ENCODE measurements at places on chromosomes 16 and 17. TPM values are rescaled to one million over a fixed set of nuclear protein-coding genes. Genes with fewer than 3 reads are reported as not detected.
A peak's percentile ranks its signal among the peaks of the same experiment; 100 is the strongest.

The SOX9 gene
- total RNA-seq, result 4.4 TPM

DNA sequence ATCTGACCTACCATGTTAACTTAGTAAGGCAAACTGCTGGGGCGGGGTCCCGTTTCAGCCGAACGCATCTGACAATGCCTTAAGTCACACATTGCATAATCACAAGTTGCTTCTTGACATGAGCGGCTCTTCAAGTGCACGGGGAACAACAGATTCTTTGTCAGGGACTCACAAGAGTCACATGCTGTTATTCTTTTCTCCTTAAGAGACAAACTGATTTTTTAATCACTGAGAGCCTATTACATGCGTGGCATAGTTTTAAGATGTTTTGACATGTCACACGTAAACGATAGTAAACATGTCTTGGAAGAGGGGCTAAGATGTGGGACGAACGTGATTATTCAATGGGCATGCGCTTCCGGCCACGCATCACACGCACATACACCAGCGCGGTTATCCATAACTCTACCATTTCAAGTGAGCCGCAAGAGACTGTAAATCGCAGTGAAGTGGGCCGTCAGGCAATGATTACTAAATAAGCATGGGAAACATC, 63.4 kb downstream of the ADCY9 start:
- H3K36me3 ChIP-seq, result no peaks in the 10 kb centered on the region
- H3K27ac ChIP-seq, result no peak overlapping the region
- peaks cover 9% of the 10 kb centered on the region for H3K4me1 ChIP-seq
- H3K27me3 ChIP-seq, result no peaks in the 10 kb centered on the region
- no peak overlapping the region for H3K4me3 ChIP-seq
- no peak for DNase-seq

GRCh38 chr16:85752511-85753420, 1.9 kb upstream of the C16orf74 start:
- no peak overlapping the region for H3K27ac ChIP-seq
- H3K36me3 ChIP-seq, result no peaks in the 10 kb centered on the region
- peaks cover 27% of the 10 kb centered on the region for H3K27me3 ChIP-seq
- peaks cover 34% of the 10 kb centered on the region for H3K4me1 ChIP-seq

DNA sequence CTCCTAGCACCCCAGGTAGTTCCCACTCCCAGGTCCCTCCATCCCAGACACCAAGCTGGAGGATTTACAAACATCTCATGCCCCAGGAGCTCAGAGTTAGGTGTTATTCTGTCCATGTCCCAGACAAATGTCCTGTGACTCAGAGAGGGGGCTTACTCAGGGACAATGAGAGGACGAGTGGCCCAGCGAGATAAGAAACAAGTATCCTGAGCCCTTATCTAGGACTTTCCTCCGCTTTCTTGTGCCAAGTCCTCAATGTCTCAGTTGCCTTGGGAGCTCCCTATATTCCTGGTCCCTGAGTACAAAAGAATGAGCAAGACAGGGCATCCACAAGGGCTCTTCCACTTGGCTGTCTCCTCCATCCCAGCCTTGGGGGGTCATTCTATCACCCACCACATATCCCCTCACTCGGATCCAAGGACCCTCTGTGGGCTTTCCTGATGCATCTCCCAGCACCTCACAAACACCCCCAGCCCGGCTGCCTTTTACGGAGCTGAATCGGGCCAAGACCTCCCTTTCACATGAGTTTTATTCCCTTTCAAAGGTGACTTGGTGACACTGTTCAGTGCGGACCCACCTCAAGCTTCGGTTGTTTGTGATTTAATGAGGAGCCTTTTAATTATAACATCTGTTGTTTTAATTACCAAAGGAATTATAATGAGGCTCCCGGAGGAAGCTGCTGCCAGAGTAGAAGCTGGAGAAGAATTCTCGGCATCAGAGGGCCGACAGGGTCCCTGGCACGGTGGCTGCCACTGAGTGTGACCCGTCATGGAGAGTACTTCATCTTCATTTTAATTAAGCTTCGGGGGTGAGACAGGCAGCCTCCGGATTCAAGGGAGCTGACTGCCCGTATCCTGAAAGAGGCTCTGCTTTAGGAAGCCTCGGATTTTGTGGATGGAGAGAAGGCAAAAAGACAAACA, 121.5 kb downstream of the WSCD1 start:
- no peaks in the 10 kb centered on the region for H3K4me1 ChIP-seq
- H3K27me3 ChIP-seq, result no peaks in the 10 kb centered on the region
- DNase-seq, result no peak
- no peaks in the 10 kb centered on the region for H3K36me3 ChIP-seq
- H3K27ac ChIP-seq, result no peak overlapping the region

The PDILT gene
- total RNA-seq, result not detected

- H3K27ac ChIP-seq, result no peak overlapping the region
- H3K27me3 ChIP-seq, result peaks cover 38% of the 10 kb centered on the region
- DNase-seq, result no peak
- peaks cover 7% of the 10 kb centered on the region for H3K4me1 ChIP-seq
- no peak overlapping the region for H3K4me3 ChIP-seq
- no peaks in the 10 kb centered on the region for H3K36me3 ChIP-seq
Measured at GRCh38 chr17:79849953-79850352, 10.7 kb upstream of the CBX4 start.

The FOXN1 gene
- total RNA-seq, result not detected

The PSME3 gene
- total RNA-seq, result 178 TPM

DNA sequence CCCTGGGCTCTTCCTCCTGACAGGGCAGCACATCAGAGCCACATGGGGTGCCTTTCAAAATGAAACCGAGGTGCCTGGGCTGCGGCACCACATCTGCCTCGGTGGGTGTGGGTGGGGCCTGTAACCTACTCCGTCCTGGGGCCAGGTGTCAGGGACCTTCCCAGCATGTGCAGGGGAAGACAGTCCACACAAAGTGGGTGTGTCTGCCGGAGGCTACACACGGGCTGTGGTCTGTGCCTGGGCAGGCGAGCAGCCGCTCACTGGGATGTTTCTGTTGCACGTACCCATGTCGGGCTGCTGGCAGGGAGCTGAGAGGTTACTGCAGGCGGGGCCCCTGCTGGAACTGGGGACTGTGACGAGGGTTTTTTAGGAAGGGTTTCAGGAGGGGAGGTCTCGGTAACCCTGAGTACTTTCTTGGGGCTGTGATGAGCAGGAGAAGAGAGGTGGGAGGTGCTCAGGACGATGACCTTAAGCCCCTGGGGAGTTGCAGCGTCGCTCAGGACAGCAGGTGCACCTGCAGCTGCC, 351.2 kb downstream of the SEC14L1 start:
- no peak overlapping the region for H3K4me3 ChIP-seq
- H3K4me1 ChIP-seq, result no peaks in the 10 kb centered on the region
- H3K27me3 ChIP-seq, result no peaks in the 10 kb centered on the region
- no peaks in the 10 kb centered on the region for H3K36me3 ChIP-seq
- no peak overlapping the region for H3K27ac ChIP-seq

The KRT31 gene
- total RNA-seq, result not detected

- no peaks in the 10 kb centered on the region for H3K27me3 ChIP-seq
- H3K4me3 ChIP-seq, result no peak overlapping the region
- H3K27ac ChIP-seq, result 0 out of 2 replicates have a peak overlapping the region, but pooled peaks have one; percentile 55
- H3K36me3 ChIP-seq, result no peaks in the 10 kb centered on the region
- DNase-seq, result no peak
Measured at GRCh38 chr17:37054894-37055293, 106.1 kb downstream of the AATF start.

- no peak overlapping the region for H3K4me3 ChIP-seq
- DNase-seq, result no peak
- H3K4me1 ChIP-seq, result no peaks in the 10 kb centered on the region
- no peaks in the 10 kb centered on the region for H3K27me3 ChIP-seq
Measured at GRCh38 chr16:17520561-17520960, 49.8 kb upstream of the XYLT1 start.

GRCh38 chr17:76121932-76122430, 18.4 kb upstream of the EXOC7 start:
- no peaks in the 10 kb centered on the region for H3K36me3 ChIP-seq
- peak; percentile 72 for DNase-seq
- peak overlapping the region; percentile 53 for H3K4me3 ChIP-seq

GRCh38 chr17:50316016-50316587, 29.8 kb upstream of the XYLT2 start:
- no peaks in the 10 kb centered on the region for H3K27me3 ChIP-seq
- H3K4me3 ChIP-seq, result no peak overlapping the region
- peaks cover 15% of the 10 kb centered on the region for H3K4me1 ChIP-seq
- H3K36me3 ChIP-seq, result no peaks in the 10 kb centered on the region

The DNAH9 gene
- total RNA-seq, result 0.27 TPM

DNA sequence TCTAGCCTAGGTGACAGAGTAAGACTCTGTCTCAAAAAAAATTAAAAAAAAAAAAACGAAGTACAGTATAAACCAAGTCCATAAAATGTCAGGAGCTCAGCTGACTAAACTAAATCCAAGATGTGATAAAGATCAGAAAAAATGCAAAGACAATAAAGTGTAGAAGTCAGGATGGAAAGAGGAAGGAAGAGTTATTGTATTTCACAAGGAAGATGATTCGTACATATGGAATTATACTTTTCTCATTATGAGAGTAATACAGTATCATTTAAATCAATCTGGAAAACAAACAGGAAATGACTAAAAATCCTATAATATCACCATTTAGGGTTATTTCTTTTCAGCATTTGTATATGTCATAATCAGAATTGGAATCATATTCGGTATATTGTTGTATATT, 11.4 kb upstream of the APOH start:
- no peaks in the 10 kb centered on the region for H3K4me1 ChIP-seq
- DNase-seq, result no peak
- no peaks in the 10 kb centered on the region for H3K27me3 ChIP-seq
- H3K36me3 ChIP-seq, result no peaks in the 10 kb centered on the region
- H3K27ac ChIP-seq, result no peak overlapping the region

DNA sequence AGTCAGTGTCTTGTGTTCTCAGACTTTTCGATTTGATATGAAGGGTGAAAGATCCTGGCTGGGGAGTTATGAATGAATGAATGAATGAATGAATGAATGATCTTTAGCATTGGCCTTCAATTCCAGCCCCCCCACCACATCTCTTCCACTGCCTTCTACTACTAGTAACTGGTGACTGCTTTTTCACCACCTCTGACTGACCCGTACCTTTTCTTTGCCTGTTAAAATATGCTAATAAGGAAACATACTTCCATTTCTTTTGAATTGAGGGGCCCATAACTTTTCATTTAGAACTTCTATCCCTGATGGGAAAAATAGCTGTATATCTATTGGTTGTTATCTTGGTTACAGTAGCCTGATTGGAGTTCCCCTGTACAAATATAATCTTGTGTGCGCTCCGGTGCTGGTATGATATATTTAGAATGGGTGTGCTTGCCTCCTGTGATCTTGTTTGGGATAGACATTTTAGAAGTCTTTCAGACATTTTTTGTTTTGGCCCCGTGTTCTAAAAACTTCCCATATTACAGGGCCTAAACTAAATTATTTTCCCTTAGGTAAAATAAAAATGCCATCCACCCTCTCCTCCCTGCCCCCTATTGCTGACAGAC, 3.4 kb downstream of the LYRM1 start:
- H3K4me3 ChIP-seq, result no peak overlapping the region
- no peaks in the 10 kb centered on the region for H3K36me3 ChIP-seq
- no peak for DNase-seq
- H3K4me1 ChIP-seq, result peaks cover 34% of the 10 kb centered on the region
- no peak overlapping the region for H3K27ac ChIP-seq

The GPRC5C gene
- 22.4 TPM for total RNA-seq

DNA sequence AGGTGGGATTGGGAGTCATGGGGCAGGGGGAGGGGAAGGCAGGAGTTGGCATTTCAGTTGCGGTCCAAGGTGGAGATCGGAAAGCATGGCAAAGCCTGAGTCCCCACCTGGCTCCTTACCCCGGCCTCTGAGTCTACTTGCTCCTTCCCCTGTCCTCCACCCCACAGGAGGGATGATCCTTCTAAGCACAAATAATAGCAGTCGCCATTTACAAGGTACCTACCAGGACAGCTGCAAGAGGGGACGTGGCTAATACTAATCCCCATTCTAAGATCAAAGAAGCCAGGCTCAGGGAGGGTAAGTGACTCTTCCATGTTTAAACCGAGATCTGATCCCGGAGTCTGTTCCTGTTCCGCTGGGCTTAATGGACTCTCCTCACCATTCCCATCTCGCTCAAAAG, 396.3 kb downstream of the SLC39A11 start:
- no peaks in the 10 kb centered on the region for H3K4me1 ChIP-seq
- no peak overlapping the region for H3K27ac ChIP-seq
- DNase-seq, result no peak
- no peaks in the 10 kb centered on the region for H3K36me3 ChIP-seq

DNA sequence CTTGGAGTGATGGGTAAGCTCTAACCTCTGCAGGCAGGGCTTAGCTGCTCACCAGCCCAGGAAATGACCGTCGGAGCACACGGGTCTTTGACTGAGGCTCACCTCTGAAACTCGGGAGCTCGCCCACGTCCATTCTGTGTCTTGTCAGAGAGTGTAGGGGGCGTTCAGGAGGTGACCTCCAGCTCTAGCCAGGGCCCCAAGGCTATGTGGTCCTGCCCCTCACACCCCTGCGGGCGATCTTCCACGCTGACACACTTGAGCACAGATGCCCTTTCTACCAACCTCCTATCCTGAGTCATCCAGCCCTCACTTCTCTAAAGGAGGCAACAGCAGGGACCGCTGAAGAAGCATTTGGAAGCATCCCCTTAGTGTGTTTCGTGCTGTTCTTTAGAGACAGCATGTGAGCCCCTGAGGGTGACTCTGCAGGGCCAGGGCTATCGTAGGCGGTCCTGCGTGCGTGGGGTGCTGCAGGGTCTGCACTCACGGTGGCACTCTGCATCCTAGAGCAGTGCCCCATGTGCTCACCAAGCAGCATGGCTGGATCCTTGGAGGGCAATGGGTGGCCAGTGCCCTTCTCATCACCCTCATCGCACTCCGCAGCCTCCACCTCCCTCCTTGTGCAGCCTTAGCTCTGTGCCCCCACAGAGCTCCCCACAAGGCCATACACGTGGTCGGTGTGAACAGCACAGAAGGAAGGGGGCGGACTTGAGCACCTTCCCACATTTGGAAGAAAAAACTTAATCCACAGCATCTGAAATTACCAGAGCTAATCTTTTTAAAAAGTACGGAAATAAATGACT, 33.8 kb downstream of the SLC47A1 start:
- no peak overlapping the region for H3K27ac ChIP-seq
- no peaks in the 10 kb centered on the region for H3K36me3 ChIP-seq
- no peaks in the 10 kb centered on the region for H3K4me1 ChIP-seq
- peak; percentile 45 for DNase-seq
- H3K27me3 ChIP-seq, result no peaks in the 10 kb centered on the region

The E2F4 gene
- total RNA-seq, result 168 TPM

GRCh38 chr16:16869746-16870145, 490.8 kb downstream of the NPIPA7 start:
- no peak overlapping the region for H3K4me3 ChIP-seq
- no peaks in the 10 kb centered on the region for H3K27me3 ChIP-seq
- no peak for DNase-seq
- peak overlapping the region; percentile 92 for H3K27ac ChIP-seq
- H3K4me1 ChIP-seq, result peaks cover 25% of the 10 kb centered on the region
- H3K36me3 ChIP-seq, result no peaks in the 10 kb centered on the region

The CACNG3 gene
- 0.12 TPM for total RNA-seq

The CDR2 gene
- 39.3 TPM for total RNA-seq

The POLG2 gene
- 19.8 TPM for total RNA-seq

The CA5A gene
- total RNA-seq, result not detected

All from GM23338 (cell line).